ENCODE measurements at places on chromosomes 7 and 10.

- no peak for DNase-seq
These were observed 245.1 kb downstream of the DGKI start for GRCh38 chr7:137601642-137602041.

DNA sequence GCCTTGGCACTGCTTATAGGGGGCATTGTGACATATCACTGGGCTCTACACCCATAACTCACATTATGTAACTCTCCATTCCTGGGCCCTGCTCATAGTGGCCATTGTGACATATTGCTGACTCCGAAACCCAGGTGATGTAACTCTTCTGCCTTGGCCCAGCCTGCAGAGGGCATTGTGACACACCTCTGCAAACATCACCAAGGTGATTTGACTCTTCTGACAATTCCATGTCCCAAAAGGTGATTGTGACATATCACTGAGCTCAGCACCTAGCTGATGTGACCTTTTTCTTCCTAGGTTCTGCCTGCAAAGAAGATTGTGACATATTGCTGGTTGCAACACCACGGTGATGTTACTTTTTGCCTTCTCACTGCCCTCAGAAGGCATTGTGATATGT lies 36.5 kb upstream of the ZNF680 start:
- DNase-seq: no peak

- no peak for DNase-seq
These were observed 5.2 kb downstream of the STEAP2 start for GRCh38 chr7:90216771-90217170.

- DNase-seq: no peak
These were observed 482.9 kb downstream of the POM121L12 start for GRCh38 chr7:53518319-53518718.

DNA sequence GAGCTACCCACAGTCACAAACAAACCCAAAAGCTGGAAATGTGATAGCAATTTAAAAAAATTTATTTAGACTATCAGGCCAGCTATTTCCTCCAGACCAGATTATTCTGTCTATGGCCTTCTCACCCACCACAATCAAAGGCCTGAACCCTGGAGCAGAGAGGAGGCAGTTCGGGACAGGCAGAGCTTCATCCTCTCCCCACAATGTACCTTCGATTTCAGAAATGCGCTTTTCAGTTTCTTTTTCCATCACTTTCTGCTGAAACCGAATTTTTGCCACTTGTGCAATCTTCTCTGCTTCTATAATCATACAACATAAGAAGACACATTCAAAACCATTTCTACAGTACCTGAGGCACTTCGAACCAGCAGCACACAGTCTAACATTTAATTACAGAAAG lies 29.9 kb downstream of the ERLIN1 start:
- no peak for DNase-seq
